ENCODE measurements at places on chromosomes 4 and X.

DNA sequence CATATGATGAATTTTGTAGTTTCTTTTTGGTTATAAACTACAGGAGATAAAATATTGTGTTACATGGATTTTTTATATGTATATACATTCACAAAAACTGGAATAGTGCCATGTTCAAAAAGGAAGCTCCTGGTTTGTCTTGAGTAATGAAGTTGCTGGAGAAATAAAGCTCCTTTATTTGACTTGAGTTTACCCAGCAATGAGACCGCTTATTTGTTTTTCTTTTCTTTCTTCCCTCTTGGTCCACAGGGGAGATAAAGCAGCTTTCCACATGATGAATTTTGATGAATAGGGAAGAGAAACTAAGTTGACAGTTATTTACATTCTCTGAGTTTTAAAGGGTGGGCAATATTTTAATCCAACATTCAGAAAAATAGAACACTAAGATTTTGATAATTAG is 176.5 kb downstream of the GPM6A start:
- no peak for DNase-seq

DNA sequence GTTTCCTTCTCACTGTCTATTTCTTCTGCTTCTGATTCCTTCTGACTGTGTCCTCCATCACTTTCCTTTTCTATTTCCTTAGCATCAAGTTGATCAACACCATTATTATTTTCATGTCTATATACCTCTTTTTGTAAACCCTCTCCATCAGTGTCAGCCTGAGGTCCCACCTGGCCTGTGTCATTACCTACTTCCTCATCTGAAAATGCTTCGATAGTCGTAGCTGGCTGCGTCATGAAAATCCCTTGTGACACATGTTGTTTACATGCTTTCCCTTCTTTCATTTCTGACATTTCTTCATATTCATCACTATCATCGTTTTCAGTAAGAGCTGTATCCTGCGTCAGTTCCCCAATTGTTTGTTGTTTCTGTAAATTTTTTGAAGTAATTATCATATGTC is 39.6 kb downstream of the RPGR start:
- no peak for DNase-seq

- DNase-seq, result no peak
Measured at GRCh38 chr4:151626751-151627150, 134.1 kb downstream of the GATB start.

GRCh38 chr4:151665785-151666127 is 95.1 kb downstream of the GATB start:
- no peak for DNase-seq

GRCh38 chrX:152444338-152444737 is 6.8 kb downstream of the GABRA3 start:
- no peak for DNase-seq

DNA sequence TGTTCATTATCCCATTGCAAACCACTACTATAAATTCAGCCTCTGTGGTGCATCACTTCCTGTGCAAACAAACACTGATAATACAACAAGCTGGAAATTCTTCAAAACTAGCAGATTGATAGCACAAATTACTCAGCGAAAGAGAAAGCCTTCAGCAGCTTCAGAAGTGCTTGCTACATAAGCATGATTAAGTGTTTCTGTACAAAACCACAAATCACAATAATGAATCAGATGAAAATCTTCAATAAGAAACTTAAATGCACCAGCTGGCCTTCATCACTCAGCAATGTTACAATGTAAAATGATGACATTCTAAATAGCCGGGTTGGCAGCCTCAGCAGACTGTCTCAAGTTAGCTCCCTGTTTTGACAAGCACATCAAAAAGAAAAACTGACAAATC is 262.2 kb downstream of the SPOCK3 start:
- no peak for DNase-seq

DNA sequence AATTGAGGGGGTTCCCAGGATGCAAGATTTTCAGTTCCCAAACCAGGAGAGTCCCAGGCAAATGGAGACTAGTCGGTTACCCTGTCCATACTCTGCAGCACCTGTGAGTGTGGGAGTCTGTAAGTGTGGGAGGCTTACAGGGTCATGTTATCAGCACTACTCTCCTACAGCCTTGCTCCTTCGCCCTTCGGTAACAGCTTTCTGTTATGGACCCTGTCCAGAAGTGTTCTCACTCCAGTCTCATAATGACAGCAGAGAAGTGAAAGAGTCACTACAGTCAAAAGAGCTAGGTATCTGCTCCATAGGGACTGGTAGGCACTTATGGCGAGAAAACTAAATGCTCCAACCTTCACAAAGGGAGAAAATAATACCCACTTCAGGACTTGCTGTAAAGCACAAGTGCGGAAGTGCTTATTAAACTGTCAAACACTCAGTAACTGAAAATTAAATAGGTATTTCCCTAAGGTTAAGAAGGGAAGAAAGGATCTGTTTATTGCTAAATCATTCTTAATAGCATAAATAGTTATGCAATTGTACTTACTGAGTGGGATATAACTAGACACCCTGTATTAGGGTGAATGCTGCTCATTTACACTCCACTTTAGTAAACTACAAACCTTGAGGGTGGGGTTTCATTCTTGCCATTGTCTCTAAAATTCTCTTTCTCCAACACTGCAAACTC is 2.7 kb upstream of the ADH7 start:
- no peak for DNase-seq

DNA sequence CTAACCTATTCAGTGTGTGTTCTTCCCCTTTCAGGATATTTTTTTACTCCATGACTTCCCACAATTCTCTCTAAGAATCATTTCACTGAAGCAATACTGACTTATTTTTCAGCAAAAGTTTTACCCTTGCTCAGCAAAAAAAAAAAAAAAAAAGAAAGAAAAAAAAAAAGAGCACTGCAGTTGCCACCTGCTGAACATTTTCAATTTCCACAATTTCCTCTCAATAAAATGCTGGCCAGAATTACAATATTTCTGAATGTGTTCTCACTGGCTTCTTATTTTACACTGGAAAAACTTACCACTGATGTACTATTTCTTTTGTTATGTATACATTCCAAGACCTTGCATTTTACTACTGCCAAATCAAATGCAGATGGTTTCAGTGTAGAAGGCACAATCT is 210.4 kb downstream of the PAPSS1 start:
- DNase-seq, result no peak

GRCh38 chrX:128807367-128807766 is 715.9 kb downstream of the SMARCA1 start:
- DNase-seq, result no peak

DNA sequence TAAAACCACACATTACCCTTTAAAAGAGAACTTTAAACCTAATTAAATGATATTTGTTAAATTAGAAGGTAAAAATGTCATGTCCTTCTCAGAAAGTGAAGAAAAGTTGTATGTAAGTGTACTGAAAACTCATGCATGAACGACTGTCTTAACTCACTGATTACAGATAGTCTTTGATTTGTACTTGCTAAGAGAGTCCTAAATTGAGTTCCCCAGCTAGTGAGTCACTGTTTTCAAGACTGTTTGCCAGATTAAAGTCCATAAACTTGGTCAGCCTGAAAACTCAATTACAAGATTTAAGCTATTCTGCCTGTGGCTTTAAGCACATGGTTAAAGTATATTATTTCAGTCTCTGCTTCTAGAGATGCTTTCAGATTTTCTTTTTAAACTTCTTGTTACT is 124.9 kb upstream of the ZCCHC13 start:
- no peak for DNase-seq

DNA sequence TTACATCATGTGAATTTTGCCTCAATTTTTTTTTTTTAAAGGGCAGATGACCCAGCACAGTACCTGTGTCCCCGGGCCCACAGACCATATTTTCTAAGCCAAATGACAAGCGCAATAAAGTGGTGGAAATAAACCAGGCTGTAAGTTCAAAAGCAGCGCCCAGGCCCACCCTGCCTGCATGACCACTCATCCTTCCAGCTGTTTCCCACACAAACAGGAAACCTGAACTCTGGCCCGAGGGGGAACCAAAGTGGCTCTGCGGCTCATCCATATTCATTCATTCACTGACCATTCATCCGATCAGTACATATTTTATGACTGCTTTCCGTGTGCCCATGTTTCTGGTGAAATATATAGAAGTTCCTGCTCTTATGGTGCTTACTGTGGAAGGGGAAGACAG is 33.7 kb upstream of the CRMP1 start:
- no peak for DNase-seq

DNA sequence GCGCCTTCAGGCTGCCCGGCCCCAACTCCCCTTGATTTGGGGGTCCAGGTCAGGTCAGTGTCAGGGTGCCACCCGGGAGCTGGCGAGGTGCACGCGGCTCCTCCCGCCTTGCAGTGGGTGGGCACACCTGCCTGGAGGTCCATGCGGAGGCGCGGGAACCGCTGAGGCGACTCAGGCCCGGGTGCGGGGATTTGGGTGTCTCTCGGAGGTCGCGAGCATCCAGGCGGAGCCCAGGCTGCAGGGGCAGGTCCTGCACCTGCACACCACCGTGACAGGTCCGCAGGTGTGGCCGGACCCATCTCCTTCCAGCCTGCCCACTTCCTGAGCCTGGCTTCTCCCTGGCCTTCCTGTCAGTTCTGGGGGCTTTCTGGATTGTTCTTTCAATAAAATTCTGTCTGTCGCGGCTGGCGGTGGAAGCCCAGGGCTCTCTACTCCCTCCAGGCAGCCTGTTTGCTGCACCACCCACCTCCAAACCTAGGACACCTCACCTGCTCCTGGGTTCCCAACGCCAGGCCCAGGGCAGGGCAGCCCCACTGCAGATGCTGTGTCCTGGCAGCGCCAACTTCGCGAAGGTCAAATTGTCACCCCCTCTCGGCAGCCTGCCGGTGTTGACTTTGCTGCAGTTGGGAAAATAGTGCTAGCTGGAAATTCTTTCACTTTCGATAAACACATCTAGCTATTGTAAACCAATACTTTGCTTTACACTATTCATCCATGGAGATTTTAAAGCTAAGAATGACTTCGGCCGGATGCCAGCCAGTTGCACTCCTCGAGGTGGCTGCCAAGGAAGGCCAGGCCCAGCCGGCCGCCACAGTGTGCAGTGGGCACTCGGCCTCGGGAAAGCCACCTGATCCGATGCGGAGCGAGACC is 35.9 kb downstream of the FGFRL1 start:
- no peak for DNase-seq

GRCh38 chr4:176660561-176660960 is 132.2 kb downstream of the VEGFC start:
- DNase-seq, result no peak

DNA sequence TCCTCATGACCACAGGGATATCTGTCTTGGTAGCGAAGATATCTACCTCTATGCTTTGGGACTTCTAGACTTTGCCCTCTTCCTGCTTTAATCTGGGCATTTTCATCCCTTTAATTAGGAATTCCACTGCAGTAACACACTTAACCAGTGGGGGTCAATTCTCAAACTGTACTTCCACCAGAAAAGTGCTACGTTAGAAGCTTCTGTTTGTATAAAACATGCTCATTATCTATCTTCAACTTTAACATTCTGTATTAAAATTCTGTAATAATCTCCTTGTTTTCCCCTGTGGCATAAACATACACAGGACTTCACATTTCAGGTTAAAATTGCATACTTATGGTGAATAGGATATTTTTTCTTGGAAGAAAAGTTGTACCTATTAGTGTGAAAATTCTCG is 105.6 kb downstream of the AMMECR1 start:
- no peak for DNase-seq

GRCh38 chr4:155964016-155964891 is 10.6 kb upstream of the CTSO start:
- DNase-seq, result no peak

GRCh38 chr4:48141048-48141447 is 7.0 kb upstream of the TXK start:
- no peak for DNase-seq

DNA sequence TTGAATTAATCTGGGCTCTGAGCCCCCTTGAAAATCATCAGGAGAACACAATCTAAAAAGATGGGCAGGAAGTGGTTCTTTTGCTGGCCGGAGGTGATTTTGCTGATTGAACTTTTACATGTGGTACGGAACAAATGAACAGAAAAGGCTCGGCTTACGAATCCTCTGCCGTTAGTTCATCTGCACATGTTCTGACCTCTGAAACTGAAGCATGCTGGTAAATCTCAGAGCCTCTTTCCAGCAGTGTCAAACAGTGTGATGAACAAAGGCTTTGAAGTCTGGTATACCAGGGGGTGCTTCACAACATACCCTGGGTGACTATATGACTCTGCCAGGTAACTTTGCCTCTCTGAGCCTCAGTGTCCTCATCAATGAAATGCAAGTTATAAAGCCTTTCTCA is 194.2 kb upstream of the C1QTNF7 start:
- no peak for DNase-seq

GRCh38 chrX:39688576-39689375 is 409.0 kb downstream of the BCOR start:
- DNase-seq, result no peak

GRCh38 chr4:15436513-15436912 is 8.7 kb downstream of the C1QTNF7 start:
- no peak for DNase-seq

DNA sequence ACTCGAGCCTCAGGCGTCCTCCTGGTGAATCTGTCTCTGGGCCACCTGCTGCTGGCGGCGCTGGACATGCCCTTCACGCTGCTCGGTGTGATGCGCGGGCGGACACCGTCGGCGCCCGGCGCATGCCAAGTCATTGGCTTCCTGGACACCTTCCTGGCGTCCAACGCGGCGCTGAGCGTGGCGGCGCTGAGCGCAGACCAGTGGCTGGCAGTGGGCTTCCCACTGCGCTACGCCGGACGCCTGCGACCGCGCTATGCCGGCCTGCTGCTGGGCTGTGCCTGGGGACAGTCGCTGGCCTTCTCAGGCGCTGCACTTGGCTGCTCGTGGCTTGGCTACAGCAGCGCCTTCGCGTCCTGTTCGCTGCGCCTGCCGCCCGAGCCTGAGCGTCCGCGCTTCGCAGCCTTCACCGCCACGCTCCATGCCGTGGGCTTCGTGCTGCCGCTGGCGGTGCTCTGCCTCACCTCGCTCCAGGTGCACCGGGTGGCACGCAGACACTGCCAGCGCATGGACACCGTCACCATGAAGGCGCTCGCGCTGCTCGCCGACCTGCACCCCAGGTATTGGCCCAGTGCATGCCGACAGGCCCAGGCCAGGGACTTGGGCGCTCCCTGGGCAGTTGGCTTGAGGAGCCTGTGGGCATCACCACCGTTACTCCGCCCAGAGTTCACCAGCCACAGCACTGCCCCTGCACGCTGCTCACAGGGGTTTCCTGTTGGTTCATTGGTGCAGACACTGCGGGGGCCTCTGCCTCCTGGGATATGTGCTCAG is 1.1 kb downstream of the GPR78 start:
- DNase-seq, result no peak

DNA sequence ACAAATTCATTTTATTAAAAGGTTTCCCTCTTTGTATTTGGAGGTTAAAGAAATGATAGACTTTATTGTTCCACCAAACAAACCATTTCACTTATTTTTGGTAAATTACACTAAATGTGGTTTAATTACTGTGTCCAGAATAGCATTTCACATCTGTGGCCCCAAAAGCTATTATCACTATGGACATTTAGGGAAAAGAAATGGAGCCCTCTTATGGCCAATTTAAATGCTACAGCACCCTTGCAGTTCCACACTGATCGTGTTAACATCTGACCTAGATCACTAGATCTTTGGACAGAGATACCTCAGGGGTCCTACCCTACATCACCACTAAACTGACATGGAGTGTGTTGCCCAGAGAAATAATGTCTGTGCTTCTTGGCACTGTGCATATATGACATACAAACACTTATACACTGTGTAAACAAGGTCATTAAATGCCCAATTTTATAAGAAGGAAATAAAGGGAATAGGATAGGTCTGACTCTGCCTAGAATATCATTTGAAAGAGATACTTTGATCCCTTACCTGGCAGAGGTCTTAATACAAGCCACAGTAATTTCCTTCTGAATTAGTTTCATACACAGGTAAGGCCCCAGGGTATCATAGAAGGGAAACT is 163.9 kb downstream of the KDR start:
- DNase-seq, result no peak
